ENCODE measurements at places on chromosomes 2 and 18.

DNA sequence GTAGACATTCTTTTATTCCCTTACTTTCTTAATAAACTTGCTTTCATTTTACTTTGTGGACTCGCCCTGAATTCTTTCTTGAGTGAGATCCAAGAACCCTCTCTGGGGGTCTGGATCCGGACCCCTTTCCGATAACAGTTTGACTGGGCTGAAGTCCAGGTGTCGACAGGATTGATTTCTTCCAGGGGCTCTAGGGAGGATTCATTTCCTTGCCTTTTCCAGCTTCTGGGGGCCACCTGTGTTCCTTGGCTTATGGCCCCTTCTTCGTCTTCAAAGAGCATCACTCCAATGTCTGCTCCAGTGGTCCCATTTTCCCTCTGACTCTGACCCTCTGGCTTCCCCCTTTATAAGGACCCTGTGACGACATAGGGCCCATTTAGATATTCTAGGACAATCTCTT is 67.5 kb downstream of the COPS8 start:
- no peak for DNase-seq

DNA sequence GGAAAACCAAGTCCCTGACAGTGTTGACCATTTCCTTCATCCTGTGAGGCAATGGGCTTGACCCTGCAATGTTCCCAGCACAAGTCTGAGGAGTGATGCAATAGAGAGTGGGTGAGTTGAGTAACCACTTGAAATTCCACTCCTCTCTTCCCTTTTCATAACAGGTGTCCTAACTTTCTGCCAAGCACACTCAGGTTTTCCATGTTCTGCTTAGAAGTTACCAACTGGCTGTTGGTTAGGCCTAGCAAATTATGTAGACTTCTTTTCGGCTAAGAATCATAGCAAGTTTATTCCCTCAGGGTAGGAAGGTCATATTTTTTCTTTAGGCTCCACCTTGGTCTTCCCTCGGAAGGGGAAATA is 11.5 kb downstream of the GNLY start:
- DNase-seq = peak; percentile 79

GRCh38 chr2:9214873-9215272 is 8.3 kb downstream of the ASAP2 start:
- no peak for DNase-seq

- DNase-seq = peak; percentile 84
These were observed 57.2 kb downstream of the CALCRL start for GRCh38 chr2:187390891-187391290.

- DNase-seq = no peak
These were observed 1004.6 kb upstream of the TMEFF2 start for GRCh38 chr2:193199322-193199721.
